ENCODE measurements at places on chromosomes 5 and 9. TPM values are rescaled to one million over a fixed set of nuclear protein-coding genes. Genes with fewer than 3 reads are reported as not detected.

FLT4 gene
- total RNA-seq, result 11.1 TPM

DNA sequence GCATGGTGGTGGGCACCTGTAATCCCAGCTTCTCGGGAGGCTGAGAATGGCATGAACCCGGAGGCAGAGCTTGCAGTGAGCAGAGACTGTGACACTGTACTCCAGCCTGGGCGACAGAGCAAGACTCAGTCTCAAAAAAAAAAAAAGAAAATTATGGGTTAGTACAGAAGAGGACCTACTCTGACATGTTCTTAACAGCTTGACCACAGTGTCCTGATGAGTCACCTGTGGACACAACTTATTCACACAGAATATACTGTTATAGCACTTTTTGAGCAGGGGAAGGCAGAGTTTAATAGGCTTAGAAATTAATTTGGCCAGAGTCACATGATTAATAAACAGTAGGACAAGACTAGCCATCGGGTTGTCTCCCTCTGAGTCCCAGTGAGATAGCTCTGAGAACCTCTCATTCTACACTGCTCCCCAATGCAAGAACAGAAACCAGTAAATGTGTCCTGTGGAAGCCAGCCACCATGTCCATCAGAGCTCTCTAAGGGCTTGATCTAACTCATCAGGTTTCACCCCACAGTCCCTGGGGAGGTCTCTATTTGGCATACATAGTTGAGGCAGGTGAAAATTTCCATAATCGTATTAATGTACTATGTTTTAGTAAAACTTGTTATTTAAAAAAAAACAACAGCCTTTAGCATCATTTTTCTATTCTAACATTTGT is 1077.9 kb upstream of the C9orf72 start:
- DNase-seq, result no peak

DNA sequence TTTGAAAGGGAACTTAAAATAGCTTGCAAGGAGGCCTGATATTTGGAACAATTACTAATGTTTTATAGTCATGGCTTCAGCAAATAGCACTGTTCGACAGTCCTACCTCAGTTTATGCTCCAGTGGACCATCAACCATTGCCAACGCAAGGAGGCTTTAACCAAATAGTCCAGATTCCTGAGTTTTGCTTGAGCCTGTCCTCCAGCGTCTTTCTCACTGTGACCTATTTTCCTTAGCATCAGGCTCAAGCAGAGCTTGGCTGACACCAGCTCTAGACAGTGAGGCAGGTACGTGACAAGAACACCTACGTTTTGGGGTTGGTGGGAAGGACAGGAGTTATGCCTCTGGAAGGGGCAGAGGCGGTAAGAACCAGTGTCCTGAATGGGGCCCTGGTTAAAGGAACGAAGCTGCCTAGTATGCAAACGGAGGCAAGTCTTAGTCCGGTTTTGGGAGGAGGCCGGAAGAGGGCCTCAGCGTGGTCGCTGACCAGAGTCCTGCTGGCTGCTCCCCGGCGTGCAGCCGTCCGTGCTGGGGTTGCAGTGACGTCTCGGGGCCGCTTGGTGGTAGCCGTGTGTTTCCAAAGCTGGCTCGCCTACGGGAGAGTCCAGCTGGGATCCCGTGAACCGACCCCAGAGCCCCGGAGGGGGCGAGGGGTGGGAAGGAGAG is 998 bp upstream of the FGF18 start:
- DNase-seq, result peak; percentile 70

GRCh38 chr5:155258161-155258560 is 244.6 kb downstream of the KIF4B start:
- DNase-seq, result no peak

ADAMTS19 gene
- total RNA-seq, result 0.20 TPM

DNA sequence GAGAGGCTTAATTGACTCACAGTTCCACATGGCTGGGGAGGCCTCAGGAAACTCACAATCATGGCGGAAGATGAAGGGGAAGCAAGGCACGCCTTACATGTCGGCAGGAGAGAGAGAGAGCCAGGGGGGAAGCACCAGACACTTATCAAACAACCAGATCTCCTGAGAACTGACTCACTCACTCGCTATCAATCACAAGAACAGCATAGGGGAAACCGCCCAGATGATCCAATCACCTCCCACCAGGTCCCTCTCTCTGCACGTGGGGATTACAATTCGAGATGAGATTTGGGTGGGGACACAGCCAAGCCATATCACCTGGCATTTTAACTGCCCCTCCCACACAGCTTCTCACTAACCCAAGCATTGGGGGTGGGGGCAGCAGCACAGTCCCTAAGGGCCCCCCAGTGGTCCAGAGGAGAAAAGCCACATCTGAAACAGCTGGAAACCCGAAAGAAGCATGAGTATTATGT is 76.1 kb upstream of the ASS1 start:
- DNase-seq, result no peak

DNA sequence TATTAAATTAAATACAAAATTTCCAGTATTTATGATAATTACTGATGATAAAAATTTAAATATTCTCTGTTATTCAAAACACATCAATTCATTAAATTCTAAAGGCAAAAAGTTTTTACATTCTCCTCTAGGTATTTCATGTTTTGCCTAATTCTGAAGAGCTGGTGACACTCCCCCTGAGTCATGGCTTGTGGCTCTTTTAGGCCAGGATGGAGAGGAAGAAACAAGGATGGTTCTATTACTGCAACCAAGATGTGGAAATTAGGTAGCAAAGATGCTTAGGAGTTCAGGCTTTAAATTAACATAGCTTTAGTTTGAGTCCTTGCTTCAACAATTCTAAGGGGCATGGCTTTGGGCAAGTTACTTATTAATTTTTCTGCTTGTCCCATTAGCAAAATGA is 1295.8 kb downstream of the EFNA5 start:
- DNase-seq, result no peak

- no peak for DNase-seq
Observed at GRCh38 chr5:145847499-145848497, 12.7 kb upstream of the PRELID2 start.

HRCT1 gene
- 2.0 TPM for total RNA-seq

GRCh38 chr5:64100203-64100602 is 65.4 kb upstream of the RNF180 start:
- no peak for DNase-seq

FGF10 gene
- 3.5 TPM for total RNA-seq

DNA sequence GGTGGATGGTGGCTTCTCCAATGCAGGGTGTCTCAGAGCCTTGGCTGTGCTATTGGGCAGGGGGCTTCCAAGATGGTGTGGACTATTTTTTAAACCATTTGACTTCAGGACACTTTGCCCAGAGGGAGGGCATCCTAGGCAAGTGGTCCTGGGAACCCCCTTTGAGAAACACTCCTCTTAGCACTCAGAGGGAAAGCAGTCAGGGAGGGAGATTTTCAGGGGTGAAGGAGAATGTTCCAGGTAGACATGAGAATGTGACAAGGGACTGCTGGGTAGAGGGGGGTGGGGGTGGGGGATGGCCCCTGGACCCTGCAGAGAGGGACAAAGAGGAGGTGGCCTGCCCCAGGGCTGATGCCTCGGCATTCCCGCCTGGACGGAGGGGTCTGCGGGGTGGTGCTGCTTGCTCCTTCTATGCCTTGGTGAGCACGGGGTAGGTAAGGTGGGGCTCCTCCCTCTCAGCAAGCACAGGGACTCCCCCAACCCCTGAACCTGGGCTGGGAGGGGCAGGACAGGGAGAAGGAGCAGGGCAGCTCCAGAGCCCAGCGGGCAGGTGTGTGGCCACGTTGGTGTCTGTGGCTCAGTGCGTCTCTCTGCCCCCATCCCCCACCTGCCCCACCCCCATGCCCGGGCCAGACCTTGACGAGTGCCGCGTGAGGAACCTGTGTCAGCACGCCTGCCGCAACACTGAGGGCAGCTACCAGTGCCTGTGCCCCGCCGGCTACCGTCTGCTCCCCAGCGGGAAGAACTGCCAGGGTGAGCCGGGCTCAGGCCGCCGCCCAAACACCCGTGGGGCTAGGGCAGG is 13.8 kb upstream of the ASS1 start:
- DNase-seq, result no peak

IL7R gene
- total RNA-seq, result 34.0 TPM
